Cortex of kidney (tissue), 1 donor: ENCODE measurements at places on chromosomes 7 and 10.
A peak's percentile ranks its signal among the peaks of the same experiment; 100 is the strongest.

- no peak for DNase-seq
These were observed 608.9 kb downstream of the CNTNAP2 start for GRCh38 chr7:146725520-146725919.

- DNase-seq, result no peak
These were observed 136.9 kb upstream of the CDK6 start for GRCh38 chr7:92973293-92973731.

DNA sequence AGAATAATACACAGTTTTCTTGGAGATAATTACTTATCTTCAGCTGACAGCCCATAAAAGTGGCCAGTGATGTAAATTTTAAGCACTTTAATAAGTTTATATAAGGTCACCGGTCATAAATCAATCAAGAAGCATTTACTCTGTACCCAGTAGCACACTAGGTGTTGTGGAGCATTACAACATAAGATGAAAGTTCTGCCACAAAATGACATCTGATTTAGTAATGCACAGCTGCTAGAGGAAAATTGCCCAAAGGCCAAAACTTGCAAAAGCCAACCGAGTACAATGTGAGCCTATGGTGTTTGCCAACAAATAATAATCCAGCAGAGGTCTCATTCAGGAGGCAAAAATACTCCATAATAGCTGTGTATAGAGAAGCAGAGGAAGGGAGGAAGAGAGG lies 63.6 kb downstream of the GPR37 start:
- DNase-seq, result no peak

GRCh38 chr7:138961159-138961558 lies 20.0 kb downstream of the KIAA1549 start:
- DNase-seq, result no peak

DNA sequence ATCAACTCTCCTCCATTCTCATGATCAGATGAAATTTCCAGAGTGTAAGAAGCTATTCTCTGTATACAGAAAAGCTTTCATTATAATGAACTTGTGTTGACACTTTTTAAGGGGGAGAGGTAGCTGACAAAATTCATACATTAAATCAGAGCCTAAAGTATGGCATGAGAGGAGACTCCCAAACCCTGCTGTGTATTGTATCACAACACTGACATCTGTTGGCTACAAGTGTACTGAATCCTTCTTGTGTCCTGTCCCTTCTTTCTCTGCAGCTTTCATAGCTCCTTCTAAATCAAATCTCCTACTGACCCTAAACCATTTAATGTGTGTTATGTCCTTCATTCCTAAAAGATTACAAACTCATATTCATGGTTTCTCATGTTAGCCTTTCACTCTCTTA lies 70.9 kb downstream of the GCC1 start:
- DNase-seq, result no peak

- DNase-seq, result no peak
These were observed 56.0 kb upstream of the CHST15 start for GRCh38 chr10:124149189-124150042.

- DNase-seq, result no peak
These were observed 139.3 kb downstream of the C1GALT1 start for GRCh38 chr7:7321681-7322080.

- no peak for DNase-seq
These were observed 52.1 kb upstream of the LMTK2 start for GRCh38 chr7:98054585-98054984.

- no peak for DNase-seq
These were observed 3.2 kb downstream of the TSPAN33 start for GRCh38 chr7:129147731-129148130.

- DNase-seq, result no peak
These were observed 16.0 kb downstream of the KAT6B start for GRCh38 chr10:74842301-74842954.

- no peak for DNase-seq
These were observed 448 bp upstream of the SRPK2 start for GRCh38 chr7:105389088-105389650.

DNA sequence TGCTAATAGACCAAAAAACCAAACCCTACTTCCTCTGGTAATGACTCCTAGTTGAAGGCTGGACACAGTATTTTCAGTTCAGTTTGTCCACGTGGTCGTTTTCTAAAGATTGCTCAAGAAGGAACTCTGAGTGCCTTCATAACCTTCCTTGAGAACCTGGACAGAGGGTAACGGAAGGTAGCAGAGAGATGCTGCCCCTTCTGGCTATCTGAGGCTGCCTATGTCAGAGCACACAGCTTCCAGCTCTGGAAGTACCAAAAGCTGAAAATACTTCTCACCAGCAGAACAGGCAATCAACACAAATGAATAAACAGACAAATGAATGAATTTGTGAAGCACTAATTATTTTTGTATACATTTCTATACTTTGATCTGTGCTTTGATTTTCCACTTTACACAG lies 85.2 kb downstream of the AMPH start:
- DNase-seq, result no peak

DNA sequence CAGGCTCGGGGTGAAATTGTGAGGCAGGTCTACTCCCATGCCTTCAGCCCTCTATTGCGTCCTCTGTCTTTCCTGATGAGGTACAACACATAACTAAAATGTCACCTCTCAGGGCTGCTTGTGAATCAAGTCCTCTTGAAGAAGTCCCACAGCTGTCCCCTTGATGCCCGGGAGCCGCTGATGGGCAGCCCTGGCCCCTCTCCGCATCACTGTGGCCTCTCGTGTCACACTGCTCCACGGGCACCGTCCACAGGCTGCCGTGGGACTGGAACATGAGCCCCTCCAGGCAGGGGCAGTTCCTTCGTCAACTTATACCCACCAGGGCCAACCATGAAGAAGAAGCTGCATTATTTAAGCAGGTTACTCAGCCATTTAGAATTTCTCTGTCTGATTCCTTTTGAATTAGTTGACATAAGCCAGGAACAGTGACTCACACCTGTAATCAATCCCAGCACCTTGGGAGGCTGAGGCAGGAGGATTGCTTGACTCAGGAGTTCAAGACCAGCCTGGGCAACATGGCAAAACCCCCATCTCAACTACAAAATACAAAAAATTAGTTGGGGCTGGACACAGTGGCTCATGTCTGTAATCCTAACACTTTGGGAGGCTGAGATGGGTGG lies 58.5 kb upstream of the UBE3C start:
- DNase-seq, result no peak

DNA sequence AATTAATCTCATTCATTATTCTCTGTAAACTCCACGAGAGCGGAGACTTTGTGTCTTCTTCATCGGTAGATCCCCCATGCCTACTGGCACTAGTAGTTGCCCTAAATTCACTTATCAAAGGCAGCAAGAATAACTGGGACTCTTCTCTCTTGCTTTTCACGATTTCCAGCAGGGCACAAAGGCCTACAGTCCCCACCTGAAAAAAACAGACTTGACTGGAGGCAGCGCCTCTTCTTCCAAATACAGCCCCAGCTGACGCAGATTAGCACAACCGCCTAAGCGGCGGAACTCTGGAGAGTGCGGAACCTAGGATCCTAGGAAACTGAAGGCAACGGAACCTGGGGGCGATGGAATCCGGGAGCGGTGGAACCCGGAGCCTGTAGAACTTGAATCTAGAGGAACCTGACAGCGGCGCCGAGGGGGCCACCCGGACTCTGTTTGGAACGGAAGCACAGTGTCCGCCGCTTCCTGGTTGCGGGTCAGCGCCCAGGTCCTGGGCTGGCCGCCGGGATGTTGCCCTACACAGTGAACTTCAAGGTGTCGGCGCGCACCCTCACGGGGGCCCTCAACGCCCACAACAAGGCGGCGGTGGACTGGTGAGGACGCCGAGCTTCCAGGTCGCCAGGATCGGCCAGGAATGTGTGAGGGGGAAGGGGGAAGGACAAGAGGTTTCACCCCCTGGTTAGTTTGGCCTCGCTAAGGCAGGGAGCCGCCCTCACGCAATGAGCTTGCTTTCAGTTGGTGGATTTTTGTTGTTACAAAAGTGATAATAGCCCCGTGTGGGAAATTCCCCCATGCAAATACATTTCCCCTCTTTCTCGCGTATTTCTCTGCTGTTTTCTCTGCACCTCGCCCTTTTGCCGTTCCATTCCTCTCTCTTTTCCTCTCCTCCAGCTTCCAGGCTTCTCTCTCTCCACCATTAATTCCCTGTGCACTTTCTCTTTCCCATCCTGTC lies at the start of gene WDR11:
Gene WDR11 (plus strand): TSS at position 452 of the 955 bp plus-strand sequence. CDS start 59 bp downstream, at position 511.
- peak; percentile 40 for DNase-seq

DNA sequence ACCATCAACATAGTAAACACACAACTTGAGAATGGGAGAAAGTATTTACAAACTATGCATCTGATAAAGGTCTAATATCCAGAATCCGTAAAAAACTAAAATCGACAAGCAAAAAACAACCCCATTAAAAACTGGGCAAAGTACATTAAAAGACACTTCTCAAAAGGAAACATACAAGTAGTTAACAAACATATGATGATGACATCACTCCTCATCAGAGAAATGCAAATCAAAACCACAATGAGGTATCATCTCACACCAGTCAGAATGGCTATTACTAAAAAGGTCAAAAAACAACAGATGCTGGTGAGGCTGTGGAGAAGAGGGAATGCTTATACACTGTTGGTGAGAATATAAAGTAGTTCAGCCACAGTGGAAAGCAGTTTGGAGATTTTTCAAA lies 125.1 kb downstream of the TFPI2 start:
- no peak for DNase-seq

GRCh38 chr7:117829450-117830117 lies 43.7 kb downstream of the CTTNBP2 start:
- DNase-seq, result no peak

DNA sequence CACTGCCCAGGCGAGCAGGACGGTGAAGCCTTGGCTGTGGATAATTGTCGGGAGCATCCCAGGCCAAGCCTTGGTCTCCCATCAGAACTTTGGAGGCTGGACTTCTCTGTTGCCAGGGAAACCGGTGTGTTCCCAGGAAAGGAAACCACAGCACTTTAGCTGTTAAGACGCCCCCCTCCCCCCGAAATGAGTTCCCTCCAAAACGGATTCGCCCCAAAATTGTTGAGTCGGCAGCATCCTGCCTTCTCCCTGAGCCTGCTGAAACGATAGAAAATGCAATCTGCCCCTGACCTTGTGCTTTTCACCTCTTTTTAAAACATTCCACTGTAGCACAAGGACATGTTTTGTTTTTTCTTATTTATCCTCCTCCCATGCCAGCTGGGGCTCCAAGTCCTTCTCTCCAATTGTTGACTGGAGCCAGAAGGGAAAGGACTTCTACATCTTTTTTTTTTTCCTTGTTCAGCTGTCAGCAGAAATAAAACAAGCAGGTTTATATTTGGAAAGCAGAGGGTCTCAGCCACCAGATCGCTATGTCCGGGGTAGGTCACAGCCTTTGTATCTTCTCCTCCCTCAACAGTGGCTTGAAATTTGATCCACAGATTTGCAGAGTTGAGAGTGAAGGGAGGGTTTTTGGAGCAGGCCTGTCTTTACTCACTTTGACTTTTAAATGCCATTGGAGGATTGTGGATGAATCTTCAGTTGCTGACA lies 116.5 kb downstream of the ZMIZ1 start:
- DNase-seq, result no peak

DNA sequence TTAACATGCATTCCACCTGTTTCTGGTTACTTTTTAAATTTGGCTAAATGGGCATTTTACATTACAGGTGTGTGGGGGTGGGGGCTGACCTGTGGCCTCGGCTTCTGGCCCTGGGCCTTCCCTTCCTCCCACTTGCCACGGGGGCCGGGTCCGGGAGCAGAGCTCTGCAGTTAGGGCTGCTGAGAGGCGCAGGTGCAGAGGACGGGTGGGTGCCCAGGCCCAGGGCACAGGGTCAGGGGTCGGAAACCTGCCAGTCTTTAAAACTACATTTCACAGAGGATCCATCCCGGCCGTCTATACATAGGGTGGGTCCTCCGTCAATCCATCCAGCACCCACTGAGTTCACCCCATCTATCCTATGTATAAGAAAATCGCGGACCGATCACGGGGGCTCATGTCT lies 106.5 kb upstream of the INSIG1 start:
- no peak for DNase-seq

DNA sequence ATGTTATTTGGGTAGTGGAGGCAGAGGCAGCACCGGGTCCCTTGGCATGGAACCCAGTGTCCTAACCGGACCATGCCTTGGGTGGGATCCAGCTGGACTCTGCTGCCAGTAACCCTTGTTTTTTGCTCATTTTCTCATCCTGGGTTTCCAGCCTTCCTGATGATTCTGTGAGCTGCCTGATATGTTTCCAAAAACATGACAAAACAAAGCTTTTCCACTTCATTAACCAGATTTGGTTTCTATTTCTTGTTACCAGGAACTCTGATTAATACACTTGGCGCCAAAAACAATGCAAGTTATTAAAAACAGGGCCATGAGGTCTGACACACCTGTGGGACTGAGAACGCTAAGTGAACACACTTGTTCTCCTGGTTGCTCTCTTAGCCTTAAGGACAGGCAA lies 32.8 kb upstream of the DLG5 start:
- no peak for DNase-seq

DNA sequence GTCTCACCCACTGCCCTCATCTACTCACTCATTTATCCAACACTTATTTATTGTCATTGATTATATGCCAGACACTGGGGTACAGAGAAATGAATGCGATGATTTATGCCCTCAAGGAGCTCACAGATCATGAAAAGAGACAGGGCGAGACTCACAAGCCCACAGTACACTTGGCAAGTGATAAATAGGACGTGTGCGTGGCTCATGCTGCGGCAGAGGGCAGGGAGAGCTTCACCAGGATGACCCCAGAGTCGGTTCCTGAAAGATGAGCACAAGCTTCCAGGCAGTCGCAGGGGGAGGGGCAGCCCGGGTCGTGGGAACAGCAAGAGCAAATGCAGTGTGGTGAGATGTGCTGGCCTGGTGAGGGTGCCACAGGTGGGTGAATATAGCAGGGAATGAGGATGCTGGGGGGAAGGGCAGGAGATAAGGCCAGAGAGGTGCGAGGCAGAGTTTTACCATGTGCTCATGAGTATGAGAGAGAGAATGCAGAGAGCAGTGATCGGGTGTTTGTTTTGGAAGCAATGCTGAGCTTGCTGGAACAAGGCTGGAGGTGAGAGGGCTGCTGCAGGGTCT lies 70.9 kb downstream of the ATXN7L1 start:
- DNase-seq, result no peak

- DNase-seq, result no peak
These were observed 12.4 kb upstream of the SEMA3A start for GRCh38 chr7:84207025-84207424.

GRCh38 chr7:108497082-108497725 lies 28.7 kb downstream of the PNPLA8 start:
- no peak for DNase-seq

GRCh38 chr10:5506246-5506645 lies 6.9 kb upstream of the CALML5 start:
- no peak for DNase-seq

GRCh38 chr10:92493362-92493761 lies 80.5 kb downstream of the IDE start:
- no peak for DNase-seq

- no peak for DNase-seq
These were observed 89.5 kb downstream of the KCNMA1 start for GRCh38 chr10:77548157-77548556.

DNA sequence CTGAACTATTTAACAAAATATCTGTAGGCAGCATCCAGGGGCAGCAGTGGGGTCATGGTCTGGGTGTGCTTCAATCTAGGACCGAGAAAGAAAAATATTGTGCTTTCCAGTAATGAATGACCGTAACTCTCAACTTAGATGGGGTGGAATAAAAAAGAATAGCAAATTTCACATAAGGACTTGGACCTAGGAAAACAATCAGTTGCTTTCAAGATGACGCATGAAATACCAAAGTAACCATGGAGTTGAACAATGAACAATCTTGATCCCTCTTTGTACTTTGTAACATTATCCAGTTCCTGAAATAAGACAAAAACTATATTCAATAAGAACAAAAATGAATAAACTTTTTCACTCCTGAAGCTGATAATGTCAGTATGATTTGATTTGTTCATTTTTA lies 167.1 kb downstream of the C7orf25 start:
- DNase-seq, result no peak
